Amygdala (tissue), 56 donors: ENCODE measurements at places on chromosomes 2 and 18.

DNA sequence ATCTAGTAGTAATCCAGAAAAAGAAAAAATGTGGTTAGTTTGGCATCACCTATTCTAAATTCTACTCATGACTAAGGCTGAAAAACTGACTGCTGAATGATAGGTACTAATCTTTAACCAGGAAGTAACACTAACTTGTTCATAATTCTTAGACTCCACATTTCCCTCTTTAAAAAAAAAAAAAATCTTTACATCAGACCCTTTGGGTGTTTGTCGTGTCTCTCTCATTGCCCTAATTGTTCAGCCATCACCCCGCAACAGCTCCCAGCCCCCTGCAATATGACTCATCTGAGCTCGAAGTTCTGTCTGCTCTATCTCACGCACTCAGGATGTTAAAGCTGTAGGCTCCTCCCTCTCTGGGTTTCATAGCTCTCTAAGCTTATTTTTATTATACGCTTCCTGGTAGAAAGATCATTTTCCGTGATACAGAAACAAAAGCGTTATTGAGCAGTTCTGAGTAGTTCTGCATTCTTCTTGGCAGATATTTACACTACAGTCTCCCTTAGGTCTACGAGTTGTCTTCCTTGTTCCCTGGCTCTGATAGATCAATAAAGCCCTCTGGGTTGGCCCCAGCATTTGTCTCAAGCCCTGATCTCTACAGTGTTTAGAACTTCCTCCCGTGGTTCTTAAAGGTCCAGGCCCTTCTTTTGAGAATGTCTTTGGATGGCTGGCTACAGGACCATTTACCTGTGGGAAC, 95.6 kb downstream of the TNFRSF11A start:
- no peak for DNase-seq

GRCh38 chr2:143950704-143951103, 569.2 kb downstream of the ZEB2 start:
- DNase-seq: no peak

GRCh38 chr2:113724010-113724409, 32.4 kb downstream of the SLC35F5 start:
- DNase-seq: no peak

GRCh38 chr2:151241224-151241623, 20.4 kb downstream of the RBM43 start:
- DNase-seq: no peak

DNA sequence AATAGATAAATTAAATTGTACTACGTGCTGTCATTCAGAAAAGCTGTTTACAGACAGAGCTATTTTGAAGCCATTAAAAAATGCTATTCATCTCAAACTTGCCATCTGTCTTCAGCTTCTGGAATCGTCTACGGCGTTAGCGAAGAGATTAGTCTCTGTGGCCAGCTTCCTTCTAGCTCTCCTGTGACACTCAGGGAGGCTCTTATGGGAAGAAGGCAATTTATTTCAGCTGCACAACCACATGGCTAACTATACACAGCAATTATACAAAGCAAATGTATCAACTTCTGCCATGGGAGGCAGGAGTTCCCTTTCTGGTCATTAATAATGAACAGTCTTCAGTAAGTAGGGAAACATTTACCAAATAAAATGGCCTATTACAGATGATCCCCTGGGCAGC, 6.3 kb downstream of the CTAGE1 start:
- no peak for DNase-seq

DNA sequence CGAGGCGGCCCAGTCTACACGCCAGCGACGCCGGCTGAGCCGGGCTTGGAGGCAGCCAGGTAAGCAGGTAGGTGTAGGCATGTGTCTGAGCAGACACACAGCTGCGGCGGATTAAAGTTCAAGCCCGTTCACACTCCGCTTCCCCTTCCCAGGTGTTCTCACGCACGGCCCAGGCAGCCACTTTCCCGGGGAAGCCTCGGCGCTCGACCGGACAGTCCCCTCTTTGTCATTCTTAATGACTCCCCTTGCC, 367 bp downstream of the TGFA start:
- DNase-seq: no peak

DNA sequence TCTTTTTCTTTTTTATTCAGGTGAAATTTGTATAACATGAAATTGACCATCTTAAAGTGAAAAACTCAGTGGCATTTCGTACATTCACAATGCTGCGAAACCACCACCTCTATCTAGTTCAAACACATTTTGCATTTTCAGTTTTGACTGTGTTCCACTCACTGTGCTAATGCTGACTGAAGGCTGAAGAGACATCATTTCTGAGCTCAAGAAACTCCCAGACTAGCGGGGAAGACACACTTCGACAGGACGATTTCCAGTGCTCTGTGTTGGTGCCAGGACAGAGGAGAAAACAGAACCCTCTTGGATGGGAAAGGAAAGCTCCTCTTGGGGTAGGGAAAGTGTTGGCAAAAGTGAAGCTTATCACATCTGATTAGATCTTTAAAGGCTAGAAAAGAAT, 44.2 kb upstream of the CBLN2 start:
- DNase-seq: no peak

DNA sequence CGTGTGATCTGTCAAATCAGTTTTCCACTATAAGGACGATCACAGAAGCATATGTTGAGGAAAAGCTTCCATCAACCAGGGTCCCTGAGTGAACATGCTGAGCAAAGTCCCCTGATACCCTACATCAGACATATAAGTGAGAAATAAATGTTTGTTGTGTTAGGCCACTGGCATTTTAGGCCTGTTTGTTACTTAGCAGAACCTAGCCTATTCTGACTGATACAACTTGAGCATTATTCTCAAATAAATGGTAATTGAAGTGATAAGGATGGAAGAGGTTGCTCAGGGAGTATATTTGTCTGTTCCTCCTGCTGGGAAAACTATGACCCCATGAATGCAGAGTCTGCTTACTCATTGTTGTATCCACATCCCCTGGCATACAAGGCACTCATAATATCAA, 106.4 kb downstream of the LOXHD1 start:
- no peak for DNase-seq

- no peak for DNase-seq
Observed at GRCh38 chr2:195388028-195388427, 269.0 kb upstream of the SLC39A10 start.

DNA sequence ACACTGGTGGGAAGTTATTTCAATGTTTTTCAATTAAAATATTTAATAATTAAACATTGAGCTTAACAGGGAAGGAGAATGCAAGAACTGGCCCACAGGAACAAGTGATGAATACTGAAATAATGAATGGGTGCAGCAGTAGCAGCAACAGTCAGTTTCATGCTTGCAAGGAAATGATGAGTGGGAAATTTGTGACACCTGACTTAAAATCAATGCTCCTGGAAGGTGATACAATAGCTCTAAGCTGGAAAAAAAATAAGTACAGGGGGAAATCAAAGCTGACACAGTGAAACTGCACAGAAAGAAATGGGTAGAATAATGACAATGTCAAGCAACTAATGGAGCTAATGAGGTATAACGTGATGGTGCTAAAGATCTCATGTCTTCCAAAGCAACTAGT, 184.5 kb downstream of the IKZF2 start:
- no peak for DNase-seq

GRCh38 chr2:138867341-138867740, 87.2 kb upstream of the NXPH2 start:
- DNase-seq: no peak

DNA sequence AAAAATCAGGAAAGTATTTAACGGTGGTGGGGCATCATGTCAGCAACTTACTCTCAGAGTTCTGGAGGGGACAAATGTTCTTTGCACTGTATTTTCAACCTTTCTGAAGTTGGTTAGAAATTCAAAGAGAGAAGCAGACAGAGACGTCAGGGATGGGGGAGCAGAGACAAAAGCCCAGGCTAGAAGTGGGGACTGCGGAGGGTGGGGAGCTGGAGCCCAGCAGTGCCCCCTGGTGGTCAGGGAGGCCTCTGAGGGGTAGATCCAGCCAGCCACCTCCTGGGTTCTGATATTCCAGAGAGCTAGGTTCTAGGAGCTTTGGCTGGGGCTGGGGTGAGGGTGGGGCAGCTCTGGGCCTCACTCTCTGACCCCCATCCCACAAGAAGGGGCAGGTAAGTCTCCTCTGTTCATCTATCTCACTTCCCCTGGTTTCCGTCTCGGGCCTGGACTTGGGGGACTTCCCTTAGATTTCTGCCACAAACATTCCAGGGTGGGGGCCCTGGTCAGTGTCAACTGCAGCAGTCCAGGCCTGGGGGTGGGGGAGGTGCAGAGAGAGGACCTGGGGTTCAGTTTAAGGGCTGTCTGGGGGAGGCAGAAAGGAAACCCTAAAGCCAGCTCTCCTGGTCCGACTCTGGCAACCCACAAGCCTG, 8.9 kb downstream of the TNS1 start:
- DNase-seq: no peak

- DNase-seq: no peak
Observed at GRCh38 chr2:171297956-171298355, 135.8 kb downstream of the METTL8 start.

DNA sequence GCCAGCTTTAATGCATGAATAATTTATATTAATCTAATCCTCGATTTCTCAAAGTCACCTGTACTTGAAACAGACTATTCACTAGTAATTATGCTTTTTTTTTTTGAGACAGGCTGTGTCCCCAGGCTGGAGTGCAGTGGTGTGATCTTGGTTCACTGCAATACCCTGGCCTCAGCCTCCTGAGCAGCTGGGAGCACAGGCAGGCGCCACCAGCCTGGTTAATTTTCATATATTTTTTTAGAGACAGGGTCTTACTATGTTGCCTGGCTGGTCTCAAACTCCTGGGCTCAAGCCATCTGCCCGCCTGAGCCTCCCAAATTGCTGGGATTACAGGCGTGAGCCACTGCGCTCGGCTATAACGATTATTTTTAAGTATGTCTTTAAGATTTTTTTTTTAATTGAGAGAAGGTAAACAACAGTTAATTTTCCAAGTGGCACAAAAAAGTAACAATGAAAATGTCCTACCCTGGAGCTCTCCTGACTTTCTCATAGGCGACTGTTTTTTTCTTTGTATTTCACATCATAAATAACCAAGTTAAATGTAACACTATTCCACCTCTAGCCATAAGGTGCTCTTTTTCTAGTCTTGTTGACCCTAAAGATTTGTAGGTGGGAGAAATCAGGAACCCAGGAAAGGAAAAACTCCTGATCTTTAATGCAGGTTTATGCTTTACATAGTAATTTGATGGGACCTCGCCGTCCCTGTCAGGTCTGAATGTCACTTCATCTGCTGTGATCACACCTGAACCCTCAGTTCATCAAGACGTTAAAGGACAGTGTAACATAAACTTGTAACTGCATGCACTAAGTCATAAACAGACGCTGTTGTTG, 1.3 kb upstream of the ANKRD12 start:
- DNase-seq: no peak

GRCh38 chr2:20439503-20439902, 7.4 kb upstream of the RHOB start:
- no peak for DNase-seq

- DNase-seq: no peak
Observed at GRCh38 chr2:216768908-216769411, 73.6 kb upstream of the IGFBP5 start.

DNA sequence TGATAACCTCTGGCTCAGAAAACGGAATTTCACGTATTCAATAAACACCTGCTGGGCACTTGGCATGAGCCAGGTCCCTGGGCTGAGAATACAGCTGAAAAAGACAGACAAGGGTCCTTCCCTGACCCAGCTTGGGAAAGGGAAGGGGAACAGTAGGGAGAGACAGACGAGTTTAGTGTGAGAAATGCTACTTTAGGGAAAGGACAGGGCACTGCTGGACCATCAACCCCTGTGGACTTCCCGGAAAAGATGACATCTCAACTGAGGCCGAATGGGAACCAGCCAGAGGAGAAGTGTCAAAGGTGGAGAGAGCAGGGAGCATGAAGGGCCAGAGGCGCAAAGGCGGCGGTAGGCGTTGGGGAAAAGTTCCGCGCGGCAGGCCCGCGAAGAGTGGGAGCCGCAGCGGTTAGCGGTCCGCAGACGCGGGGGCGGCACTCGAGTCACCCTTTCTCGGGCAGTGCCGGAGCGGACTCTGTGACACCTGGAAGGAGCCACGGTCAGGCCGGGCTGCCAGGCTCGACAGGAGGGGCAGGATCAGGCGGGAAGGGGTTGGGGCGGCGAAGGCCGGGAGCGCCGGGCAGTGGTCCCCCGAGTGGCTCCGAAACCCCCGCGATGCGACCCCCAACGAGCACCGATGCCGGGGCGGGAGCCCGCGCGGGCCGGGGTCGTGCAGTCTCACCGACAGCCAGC, 519 bp downstream of the TEX261 start:
- DNase-seq: no peak

DNA sequence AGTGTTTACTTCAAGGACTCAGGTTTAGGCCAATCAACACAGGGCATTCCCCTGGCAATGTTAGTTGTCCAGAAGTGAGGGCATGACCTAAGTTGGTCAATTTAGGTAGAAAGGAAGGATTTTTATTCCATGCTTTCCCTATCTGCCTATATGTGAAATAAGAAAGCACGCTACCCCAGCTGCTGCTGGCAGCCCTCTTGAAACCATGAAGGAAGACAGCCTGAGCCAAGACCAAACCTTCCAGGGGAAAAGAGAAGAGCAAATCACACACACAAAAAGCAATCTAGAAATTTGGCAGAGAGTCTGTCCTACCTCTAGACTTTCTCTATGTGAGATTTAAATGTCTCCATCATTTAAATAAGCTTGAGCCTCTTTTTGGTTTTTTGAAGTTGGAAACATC, 387.6 kb downstream of the TNS1 start:
- DNase-seq: no peak

GRCh38 chr2:47639467-47639866, 143.5 kb upstream of the MSH6 start:
- DNase-seq: no peak

- no peak for DNase-seq
Observed at GRCh38 chr2:126307740-126308139, 348.2 kb upstream of the GYPC start.

DNA sequence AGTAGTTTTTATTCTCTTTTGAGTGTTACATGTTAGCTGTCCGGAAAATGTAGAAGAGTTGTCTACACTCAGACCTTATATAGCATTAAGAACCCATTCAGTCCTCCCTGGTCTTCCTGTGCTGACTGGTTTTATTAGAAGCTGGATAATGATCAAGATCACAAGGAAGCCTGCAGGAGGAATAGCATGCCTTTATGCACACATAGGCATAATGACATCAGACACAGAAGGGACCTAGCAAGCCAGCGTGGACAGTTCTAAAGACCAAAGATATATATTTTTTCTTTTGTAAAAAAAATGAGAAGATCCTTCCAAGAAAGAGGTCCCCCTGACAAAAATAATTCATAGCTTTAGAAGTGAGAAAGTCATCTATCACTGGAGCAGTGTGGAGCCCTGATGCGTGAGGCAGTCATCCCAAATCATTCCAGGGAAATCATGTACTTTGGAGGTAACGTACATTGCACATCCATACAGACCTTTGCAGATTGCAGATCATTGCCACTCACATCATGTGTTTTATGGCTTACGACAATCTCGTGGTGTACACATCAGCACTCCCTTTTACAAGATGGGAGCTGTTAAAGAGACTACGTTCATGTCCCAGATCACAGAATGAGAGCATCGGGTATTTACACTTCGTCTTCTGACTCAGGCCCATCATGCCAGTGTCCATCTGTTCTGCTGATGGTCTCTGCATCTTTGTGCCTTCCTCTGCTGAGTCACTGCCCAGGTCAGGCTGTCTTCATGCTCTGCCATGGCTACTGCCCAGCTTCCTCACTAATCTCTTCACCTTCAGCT, 334.0 kb downstream of the SOCS6 start:
- no peak for DNase-seq

- DNase-seq: no peak
Observed at GRCh38 chr18:63141778-63142176, 177.8 kb downstream of the BCL2 start.

- DNase-seq: no peak
Observed at GRCh38 chr2:241804326-241805229, 4.4 kb upstream of the NEU4 start.
